ENCODE measurements at places on chromosomes 4 and X.

- no peak for DNase-seq
Measured at GRCh38 chr4:9988363-9988749, 32.9 kb downstream of the SLC2A9 start.

DNA sequence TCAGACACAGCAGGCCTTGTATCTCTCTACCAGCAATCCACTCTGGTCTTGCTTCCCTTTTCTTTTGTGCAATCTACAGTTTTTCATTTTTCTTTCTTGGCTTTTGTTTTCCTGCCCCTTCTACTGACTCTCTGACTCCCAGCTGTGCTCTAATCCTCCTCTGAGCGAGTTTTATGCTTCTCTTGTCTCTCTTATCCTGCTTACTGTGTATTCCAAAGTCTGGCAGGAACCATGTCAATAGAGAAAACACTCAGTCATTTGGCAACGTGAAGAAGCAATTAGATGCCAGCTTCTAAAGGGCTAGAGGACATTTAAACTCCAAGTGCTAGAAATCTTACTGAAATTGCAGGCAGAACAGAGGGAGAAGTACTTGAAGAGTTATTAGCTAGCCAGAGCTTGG is 984.6 kb upstream of the TENM3 start:
- DNase-seq: no peak

DNA sequence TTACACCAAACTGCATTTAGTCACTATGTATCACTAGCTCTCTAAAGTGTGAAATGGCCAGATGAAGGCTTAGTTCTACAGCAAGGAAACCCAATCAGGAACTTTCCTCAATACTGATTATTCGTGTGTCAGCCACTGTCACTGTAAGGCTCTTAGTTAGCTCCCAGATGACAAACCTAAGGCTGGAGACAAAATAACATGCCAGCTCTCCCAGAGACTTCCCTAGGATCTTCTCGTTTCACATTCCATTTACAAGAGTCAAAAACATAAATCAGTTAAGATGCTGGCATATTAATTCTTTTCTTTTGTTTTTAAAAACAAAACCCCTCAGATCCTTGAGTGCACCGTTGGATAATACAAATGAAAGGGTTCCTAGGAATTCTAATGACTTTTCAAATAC is 88.2 kb upstream of the TFDP3 start:
- no peak for DNase-seq

GRCh38 chr4:108492816-108493595 is 127.4 kb upstream of the RPL34 start:
- no peak for DNase-seq

DNA sequence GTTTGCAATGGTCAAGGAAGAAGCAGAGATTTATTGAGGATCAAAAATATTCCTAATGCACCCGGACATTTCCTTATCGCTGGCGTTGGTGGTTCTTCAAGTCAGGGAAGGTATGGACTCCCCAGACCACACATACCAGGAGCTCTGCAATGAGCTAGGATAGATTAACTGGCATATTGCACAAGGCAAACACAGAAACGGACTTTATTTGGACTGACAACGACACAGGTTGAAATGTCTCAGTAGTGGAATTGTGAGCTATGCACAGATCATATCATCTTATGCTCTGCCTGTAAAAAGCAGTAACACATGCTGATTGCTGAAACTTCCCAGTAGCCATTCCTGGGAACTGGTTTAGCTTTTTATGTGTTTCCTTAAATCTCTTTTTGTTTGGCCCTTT is 1.7 kb downstream of the TSPAN7 start:
- DNase-seq: no peak

DNA sequence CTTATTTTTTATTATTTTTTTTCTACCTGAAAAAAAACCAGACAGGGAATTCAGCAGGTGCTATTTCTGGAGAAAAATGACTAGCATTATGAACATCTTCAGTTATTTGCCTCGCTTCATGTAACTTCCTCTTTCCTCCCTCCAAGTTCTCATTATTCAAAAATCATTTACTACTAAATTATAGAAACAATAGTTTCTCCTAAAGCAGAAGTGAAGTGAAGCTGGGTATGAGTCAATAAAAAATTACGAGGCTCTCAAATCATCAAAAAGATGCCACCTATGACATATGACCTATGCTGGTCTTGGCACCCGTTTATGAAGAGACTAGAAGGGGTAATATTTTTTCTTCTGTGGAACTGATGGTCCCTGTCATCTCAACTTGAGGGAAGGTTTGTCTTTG is 145.0 kb upstream of the AADAT start:
- no peak for DNase-seq

All from stimulated activated CD4-positive, alpha-beta T cell treated with anti-CD3 and anti-CD28 coated beads, TNF-alpha, amount 100 ng/mL, for 48 hours (primary cell).